ENCODE measurements at places on chromosomes 2 and 18. TPM values are rescaled to one million over a fixed set of nuclear protein-coding genes. Genes with fewer than 3 reads are reported as not detected.

GRCh38 chr2:161088658-161089350, 71.4 kb upstream of the TANK start:
- H3K27me3 ChIP-seq: no peaks in the 10 kb centered on the region
- H3K36me3 ChIP-seq: no peaks in the 10 kb centered on the region
- no peaks in the 10 kb centered on the region for H3K4me1 ChIP-seq

DNA sequence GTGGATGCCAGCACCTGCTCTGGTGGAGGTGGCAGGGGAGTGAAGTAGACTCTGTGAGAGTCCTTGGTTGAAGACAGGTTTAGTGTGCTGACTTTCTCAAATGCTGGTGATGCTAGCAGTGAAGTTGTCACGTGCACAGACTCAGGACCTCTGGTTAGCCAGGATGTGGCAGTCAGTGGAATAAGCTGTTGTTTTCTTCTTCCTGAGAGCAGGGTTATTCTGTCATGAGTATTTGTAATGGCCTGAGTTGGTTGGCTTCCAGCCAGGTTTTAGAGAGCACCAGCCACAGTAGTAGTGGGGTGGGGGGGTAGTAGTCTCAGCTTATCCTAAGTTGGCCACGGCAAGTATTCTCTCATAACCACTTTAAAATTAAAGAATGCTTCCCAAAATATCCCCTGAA, 238.5 kb upstream of the FBXO11 start:
- H3K4me1 ChIP-seq: peaks cover 4% of the 10 kb centered on the region
- H3K36me3 ChIP-seq: no peaks in the 10 kb centered on the region
- no peak for DNase-seq
- H3K27ac ChIP-seq: no peak overlapping the region
- no peak overlapping the region for H3K4me3 ChIP-seq
- H3K27me3 ChIP-seq: no peaks in the 10 kb centered on the region

GRCh38 chr2:129165006-129165405, 814.5 kb upstream of the RAB6C start:
- H3K27me3 ChIP-seq: no peaks in the 10 kb centered on the region
- H3K4me1 ChIP-seq: no peaks in the 10 kb centered on the region
- no peak overlapping the region for H3K4me3 ChIP-seq
- no peak overlapping the region for H3K27ac ChIP-seq
- no peak for DNase-seq

DNA sequence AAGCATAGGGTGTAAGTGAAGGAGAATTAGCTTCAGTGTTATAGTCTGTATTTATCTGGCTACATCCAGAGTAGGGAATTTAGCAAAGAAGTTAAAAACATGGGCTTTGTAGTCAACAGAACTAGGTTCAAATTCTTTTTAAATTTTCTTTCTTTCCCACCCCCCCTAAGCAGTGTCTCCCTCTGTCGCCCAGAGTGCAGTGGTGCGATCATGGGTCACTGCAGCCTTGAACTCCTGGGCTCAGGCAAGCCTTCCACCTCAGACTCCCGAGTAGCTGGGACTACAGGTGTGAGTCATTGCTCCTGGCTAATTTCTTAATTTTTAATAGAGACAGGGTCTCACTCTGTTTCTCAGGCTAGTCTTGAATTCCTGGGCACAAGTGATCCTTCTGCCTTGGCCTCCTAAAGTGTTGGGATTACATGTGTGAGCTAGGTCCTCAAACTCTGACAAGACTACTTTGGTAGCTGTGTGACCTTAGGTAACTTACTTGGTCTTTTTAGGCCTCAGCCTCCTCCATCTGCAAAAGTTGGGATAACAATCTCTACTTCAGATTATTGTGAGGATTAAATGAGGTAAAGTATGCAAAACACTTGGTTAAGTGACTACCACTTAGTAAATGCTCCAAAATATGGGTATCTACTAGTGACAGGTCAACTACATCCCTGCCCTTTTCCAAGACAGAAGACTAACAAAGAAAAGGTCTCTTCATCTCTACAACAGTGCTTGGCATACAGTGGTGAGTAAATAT, 17.8 kb downstream of the DOK1 start:
- DNase-seq: no peak
- H3K4me3 ChIP-seq: no peak overlapping the region
- no peak overlapping the region for H3K27ac ChIP-seq
- H3K4me1 ChIP-seq: no peaks in the 10 kb centered on the region

- no peak for DNase-seq
- no peak overlapping the region for H3K27ac ChIP-seq
- no peaks in the 10 kb centered on the region for H3K36me3 ChIP-seq
- no peaks in the 10 kb centered on the region for H3K27me3 ChIP-seq
Observed at GRCh38 chr2:46074501-46074900, 222.7 kb upstream of the EPAS1 start.

DNA sequence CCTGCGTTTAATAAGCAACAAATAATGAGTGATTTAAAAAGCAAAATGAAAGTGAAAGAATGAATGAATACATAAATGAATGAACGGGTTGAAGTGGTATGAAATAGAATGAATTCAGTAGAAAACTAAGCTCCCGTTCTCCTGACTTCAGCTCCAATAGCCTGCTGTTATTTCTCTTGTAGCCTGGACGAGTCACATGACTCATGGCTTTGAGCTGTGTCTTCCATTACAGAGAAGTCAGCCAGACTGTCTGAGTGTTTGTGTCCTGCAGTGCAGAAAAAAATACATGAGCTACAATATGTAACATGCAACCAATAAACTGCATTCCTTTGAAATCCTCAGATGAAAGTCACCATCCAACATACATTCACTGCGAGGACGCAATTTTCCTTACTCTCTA, 21.2 kb downstream of the SCG2 start:
- no peak overlapping the region for H3K4me3 ChIP-seq
- no peaks in the 10 kb centered on the region for H3K27me3 ChIP-seq
- H3K27ac ChIP-seq: no peak overlapping the region
- no peaks in the 10 kb centered on the region for H3K4me1 ChIP-seq

DNA sequence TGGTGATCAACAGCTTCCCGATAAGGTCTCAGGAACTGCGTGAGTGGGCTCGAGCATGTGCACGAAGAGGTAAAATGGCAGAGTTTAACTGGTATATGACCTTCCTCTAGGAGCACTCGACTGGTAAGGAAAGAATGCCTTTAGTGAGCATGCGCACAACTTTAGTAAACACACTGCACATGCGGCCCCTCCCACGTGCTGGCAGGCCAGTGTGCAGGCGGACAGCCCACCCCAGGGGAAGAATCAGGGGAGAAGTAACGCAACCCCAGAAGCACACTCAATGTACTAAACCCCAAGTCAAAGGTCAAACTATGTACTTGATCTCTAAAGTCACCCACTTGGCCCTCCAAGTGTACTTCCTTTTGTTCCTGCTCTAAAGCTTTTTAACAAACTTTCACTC, 28.7 kb upstream of the SLC25A52 start:
- H3K36me3 ChIP-seq: no peaks in the 10 kb centered on the region
- no peaks in the 10 kb centered on the region for H3K4me1 ChIP-seq
- no peak overlapping the region for H3K4me3 ChIP-seq
- H3K27me3 ChIP-seq: no peaks in the 10 kb centered on the region

DNA sequence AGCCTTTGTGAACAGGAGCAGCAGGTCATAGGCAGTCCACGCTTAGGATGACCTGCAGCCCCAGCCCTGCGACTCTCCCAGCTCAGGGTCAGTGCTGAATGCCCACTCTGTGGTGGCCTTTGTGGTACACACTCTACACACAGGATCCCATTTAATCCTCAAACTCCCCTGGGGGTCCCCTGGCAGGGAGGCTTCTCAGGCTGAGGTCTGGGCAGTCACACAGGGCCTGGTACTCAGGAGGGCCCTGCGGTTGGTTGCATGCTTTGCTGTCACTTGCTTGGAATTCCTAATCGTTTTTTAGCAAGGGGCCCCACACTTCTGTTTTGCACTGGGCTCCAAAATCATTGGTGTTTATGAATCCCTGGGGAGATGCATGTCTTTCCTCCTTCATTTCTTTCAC, 113.0 kb downstream of the EML6 start:
- H3K4me1 ChIP-seq: no peaks in the 10 kb centered on the region
- H3K36me3 ChIP-seq: no peaks in the 10 kb centered on the region
- no peak overlapping the region for H3K27ac ChIP-seq
- no peaks in the 10 kb centered on the region for H3K27me3 ChIP-seq
- no peak overlapping the region for H3K4me3 ChIP-seq

DNA sequence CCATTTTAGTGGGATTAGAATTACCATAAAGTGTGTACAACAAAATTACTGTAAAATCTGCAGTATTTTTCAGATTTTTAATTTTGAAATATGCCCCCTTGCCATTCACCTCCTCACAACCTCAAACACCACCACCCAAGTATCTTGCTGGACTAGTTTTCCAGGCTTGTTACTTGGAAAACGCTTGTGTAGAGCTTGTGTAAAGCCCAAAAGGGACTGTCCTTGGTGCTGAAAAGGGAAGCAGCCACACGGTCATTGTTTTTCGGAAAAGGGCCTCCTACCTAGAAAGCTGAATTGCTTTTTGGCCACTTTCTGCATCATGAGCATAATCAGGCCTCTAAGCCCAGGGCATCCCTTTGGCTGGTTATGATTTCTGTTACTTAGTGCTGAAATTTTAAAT, 563.4 kb downstream of the LRRTM4 start:
- no peaks in the 10 kb centered on the region for H3K4me1 ChIP-seq
- no peaks in the 10 kb centered on the region for H3K36me3 ChIP-seq
- no peak overlapping the region for H3K4me3 ChIP-seq
- peak; percentile 66 for DNase-seq
- no peaks in the 10 kb centered on the region for H3K27me3 ChIP-seq

DNA sequence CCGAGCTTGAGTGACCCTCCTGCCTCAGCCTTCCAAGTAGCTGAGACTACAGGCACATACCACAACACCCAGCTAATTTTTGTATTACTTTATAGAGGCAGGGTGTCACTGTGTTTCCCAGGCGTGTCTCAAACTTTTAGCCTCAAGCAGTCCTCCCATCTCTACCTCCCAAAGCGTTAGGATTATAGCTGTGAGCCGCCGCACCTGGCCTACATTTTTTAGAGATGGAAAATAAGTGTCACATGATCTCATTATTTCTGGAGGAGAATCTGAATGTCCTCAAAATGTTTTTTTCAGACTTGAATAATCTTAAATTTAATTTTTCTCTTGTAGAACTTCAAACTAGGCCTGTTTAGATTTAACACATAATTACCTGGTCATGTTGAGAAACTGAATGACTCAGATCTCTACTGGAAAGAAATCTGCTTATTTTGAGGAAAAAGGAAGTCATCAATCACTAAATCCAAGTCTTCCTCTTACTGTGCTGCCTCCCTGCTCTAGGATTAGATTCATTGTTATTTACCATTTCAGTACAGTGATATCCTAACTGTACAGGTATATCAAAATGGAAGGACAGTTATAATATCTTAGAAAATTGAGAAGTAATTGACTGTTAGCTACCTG, 92.4 kb downstream of the COX7A2L start:
- no peaks in the 10 kb centered on the region for H3K4me1 ChIP-seq
- H3K27ac ChIP-seq: no peak overlapping the region
- H3K27me3 ChIP-seq: no peaks in the 10 kb centered on the region
- no peak overlapping the region for H3K4me3 ChIP-seq
- no peak for DNase-seq
- 0 out of 2 replicates have a peak, but pooled peaks cover 3% of the 10 kb centered on the region for H3K36me3 ChIP-seq

- H3K36me3 ChIP-seq: no peaks in the 10 kb centered on the region
- H3K27ac ChIP-seq: no peak overlapping the region
- DNase-seq: no peak
- no peaks in the 10 kb centered on the region for H3K27me3 ChIP-seq
Observed at GRCh38 chr2:129499747-129500146, 479.7 kb upstream of the RAB6C start.

GRCh38 chr2:101295895-101296294, 12.6 kb downstream of the RNF149 start:
- no peak overlapping the region for H3K27ac ChIP-seq
- H3K4me1 ChIP-seq: no peaks in the 10 kb centered on the region
- H3K36me3 ChIP-seq: peaks cover 19% of the 10 kb centered on the region
- H3K27me3 ChIP-seq: no peaks in the 10 kb centered on the region
- H3K4me3 ChIP-seq: no peak overlapping the region

DNA sequence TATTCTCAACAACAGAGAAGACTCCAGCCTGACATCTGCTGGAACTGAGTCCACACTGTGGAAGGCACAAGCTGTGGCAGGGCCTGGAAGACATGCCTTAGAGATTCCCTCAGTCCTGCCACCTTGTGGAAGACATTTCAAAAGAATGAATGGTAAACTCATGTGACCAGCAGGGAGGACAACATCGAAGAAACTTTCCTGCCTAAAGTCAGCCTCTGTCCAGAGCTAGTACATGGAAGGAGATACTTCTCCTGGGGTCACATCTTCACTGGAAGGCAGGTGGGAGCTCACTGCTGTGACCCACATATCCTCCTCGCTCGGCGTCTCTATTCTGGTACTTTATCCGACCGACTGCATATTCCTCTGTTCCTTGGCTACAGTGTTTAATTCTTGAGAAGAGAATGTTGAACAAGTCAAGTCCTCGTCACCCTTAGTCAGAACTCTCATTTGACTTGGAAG, 59.5 kb downstream of the PUM2 start:
- peaks cover 9% of the 10 kb centered on the region for H3K36me3 ChIP-seq
- DNase-seq: peak; percentile 83
- no peaks in the 10 kb centered on the region for H3K4me1 ChIP-seq
- H3K27me3 ChIP-seq: no peaks in the 10 kb centered on the region
- H3K4me3 ChIP-seq: no peak overlapping the region

DNA sequence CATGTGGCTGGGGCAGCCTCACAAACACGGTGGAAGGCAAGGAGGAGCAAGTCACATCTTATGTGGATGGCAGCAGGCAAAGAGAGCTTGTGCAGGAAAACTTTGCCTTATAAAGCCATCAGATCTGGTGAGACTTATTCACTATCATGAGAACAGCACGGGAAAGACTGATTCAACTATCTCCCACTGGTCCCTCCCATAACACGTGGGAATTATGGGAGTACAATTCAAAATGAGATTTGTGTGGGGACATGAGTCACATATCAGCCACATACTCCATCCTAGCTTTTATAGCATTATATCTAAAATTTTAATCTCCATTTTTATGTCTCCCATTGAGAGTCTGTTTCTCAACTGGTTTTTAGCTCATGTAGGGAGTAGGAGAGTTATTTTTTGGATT, 45.7 kb downstream of the ICOS start:
- H3K4me3 ChIP-seq: no peak overlapping the region
- no peak overlapping the region for H3K27ac ChIP-seq
- DNase-seq: no peak
- no peaks in the 10 kb centered on the region for H3K36me3 ChIP-seq
- no peaks in the 10 kb centered on the region for H3K4me1 ChIP-seq

GRCh38 chr18:63192126-63192884, 127.3 kb downstream of the BCL2 start:
- DNase-seq: no peak
- no peak overlapping the region for H3K4me3 ChIP-seq
- H3K27me3 ChIP-seq: no peaks in the 10 kb centered on the region
- no peak overlapping the region for H3K27ac ChIP-seq
- H3K36me3 ChIP-seq: no peaks in the 10 kb centered on the region

GRCh38 chr18:28267878-28268625, 91.1 kb upstream of the CDH2 start:
- no peaks in the 10 kb centered on the region for H3K4me1 ChIP-seq
- H3K27ac ChIP-seq: no peak overlapping the region
- H3K36me3 ChIP-seq: no peaks in the 10 kb centered on the region
- H3K4me3 ChIP-seq: no peak overlapping the region
- no peak for DNase-seq

CCDC85A gene
- total RNA-seq: 0.17 TPM

KYNU gene
- not detected for total RNA-seq

TRIM54 gene
- total RNA-seq: 4.6 TPM

FAM228A gene
- not detected for total RNA-seq

ALK gene
- not detected for total RNA-seq

SKOR2 gene
- 0.18 TPM for total RNA-seq

RAMP1 gene
- total RNA-seq: 0.63 TPM

LMAN1 gene
- total RNA-seq: 61.1 TPM

HES6 gene
- total RNA-seq: 27.1 TPM

CFC1B gene
- total RNA-seq: 0.48 TPM

HOXD9 gene
- not detected for total RNA-seq

ZNF396 gene
- 1.2 TPM for total RNA-seq

TMEM247 gene
- total RNA-seq: not detected

HOXD10 gene
- not detected for total RNA-seq
